GM13976 (cell line): ENCODE measurements at places on chromosomes 4 and X.

- DNase-seq, result no peak
These were observed 40.0 kb downstream of the TXK start for GRCh38 chr4:48093991-48094416.

DNA sequence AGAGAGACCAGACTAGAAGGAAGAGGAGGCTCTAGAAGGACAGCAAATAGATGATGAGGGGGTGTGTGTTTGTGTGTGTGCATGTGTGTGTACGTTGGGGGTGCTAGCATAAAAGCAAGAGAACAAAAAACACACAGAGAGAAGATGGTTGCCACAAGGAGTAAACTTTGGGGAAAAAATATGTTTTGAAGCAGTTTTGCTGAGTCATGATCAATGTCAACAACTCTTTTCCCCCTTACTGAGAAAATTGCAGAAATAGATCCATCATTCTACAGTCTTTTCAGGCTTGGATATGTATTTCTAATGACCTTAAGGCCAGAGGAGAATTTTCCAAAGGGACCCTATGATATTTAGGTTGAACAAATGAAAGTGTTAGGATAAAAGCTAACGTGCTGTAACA lies 89.0 kb upstream of the NHS start:
- no peak for DNase-seq

DNA sequence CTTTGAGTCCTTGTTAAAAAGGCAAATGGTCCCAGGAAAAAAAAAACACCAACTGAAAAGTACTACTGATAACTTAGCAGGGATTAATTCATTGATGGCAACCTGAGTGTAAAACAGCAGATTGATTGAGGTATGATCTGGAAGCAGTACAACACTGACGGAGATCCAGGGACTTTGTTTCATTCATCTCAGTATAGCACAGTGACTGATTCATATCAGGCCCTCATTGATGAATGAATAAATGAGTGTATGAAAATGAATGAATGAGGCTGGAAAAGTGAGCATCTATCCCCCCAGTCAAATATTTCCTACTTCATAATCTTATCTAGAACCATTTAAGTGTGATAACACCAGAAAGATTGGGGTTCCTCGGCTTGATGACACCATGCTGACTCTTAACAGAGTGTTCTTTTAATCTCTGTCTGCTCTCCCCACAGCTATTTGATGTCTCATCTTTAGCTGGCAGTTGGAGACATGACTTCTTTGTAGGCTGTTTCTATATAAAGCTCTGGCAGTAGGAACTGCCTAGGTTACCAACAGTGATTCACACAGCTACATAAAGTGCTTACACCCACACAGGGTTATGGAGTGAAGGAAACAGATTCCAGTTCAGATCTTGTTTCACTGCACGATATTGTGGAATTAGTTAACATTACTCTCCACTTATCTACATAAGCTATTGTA lies 18.6 kb upstream of the RNF128 start:
- no peak for DNase-seq

- no peak for DNase-seq
These were observed 364.8 kb downstream of the PDGFC start for GRCh38 chr4:156606554-156607477.

GRCh38 chr4:126338548-126338947 lies 1023.8 kb downstream of the FAT4 start:
- no peak for DNase-seq

- no peak for DNase-seq
These were observed 56.4 kb upstream of the SCML1 start for GRCh38 chrX:17680732-17681413.

GRCh38 chrX:37986893-37987292 lies 19.5 kb upstream of the SYTL5 start:
- no peak for DNase-seq

DNA sequence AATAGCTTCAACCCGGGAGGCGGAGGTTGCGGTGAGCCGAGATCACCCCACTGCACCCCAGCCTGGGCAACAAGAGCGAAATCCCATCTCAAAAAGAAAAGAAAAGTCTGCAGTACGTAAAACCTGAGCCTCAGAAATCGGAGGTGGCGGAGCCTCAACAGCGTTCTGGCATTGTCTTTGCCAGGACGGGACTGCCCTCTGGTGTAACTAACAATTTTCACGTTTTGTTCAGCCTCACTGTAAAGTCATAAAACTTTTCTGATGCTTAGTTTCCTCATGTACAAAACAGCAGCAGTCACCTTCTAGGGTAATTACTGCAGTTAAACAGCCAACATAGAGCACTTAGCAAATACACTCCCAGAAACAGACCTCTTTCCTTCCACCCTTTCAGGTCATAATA lies 121.7 kb downstream of the RBM47 start:
- no peak for DNase-seq

- no peak for DNase-seq
These were observed 3.7 kb downstream of the NDST3 start for GRCh38 chr4:118037955-118038354.

- DNase-seq, result no peak
These were observed 357.6 kb upstream of the CPEB2 start for GRCh38 chr4:14644580-14645282.

- no peak for DNase-seq
These were observed 121.4 kb downstream of the RNF150 start for GRCh38 chr4:141011901-141012315.

- DNase-seq, result no peak
These were observed 423.9 kb downstream of the FAM133A start for GRCh38 chrX:94097868-94098267.

DNA sequence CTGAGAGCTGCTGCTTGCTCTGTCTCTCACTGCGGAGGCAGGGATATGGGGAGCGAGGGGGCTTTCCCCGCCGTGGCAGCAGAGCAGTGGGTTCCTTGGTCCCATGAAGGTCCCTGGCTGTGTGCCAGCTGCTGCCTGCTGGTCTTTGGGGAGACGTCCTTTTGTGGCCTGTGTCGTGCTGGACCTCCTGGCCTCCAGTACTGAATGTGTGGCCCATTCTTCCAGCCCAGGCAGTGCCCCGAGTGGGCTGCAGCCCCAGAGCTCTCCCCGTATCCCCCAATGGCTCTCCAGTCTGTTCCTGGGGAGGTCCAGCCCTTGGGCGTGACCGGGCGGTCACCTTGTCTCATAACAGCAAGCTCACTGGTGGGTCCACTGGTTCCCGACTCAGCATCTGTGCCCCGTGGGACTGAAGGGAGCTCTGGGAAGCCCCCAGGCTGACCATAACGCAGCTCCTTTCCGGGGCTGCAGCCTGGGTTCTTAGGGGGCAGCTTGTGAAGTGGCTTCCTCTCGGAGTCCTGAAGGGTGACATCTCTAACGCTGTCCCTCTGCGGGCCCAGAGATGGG lies 115.6 kb downstream of the SMIM20 start:
- no peak for DNase-seq

- DNase-seq, result no peak
These were observed 21.9 kb downstream of the RASL11B start for GRCh38 chr4:52883707-52884669.

GRCh38 chr4:173370130-173370476 lies 651 bp upstream of the SAP30 start:
- peak; percentile 50 for DNase-seq

DNA sequence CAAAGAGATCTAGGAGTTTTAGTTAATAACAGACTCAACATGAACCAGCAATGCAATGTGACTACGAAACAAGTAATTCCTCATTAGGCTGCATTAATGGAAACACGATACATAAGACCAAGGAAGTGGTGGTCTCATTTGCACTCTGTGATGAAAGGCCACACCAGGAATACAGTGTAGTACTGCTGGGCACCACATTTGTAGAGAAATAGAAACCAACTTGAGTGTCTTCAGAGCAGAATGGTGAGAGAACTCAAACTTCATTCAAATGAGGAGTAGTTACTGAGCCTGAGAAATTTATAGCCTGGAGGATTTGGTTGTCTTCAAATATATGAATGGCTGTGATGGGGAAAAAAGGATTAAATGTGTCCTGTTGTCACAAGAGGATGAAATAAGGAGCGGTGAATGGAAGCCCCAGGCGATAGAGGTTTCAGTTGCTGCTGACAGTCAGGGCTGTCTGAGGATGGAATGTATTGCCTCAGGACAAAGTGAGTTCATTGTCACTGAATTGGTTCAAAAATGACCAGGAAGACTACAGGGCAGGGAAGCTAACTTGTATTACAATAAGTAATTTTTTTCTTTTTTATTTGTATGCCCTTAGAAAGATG lies 50.9 kb downstream of the NFKB1 start:
- DNase-seq, result no peak

DNA sequence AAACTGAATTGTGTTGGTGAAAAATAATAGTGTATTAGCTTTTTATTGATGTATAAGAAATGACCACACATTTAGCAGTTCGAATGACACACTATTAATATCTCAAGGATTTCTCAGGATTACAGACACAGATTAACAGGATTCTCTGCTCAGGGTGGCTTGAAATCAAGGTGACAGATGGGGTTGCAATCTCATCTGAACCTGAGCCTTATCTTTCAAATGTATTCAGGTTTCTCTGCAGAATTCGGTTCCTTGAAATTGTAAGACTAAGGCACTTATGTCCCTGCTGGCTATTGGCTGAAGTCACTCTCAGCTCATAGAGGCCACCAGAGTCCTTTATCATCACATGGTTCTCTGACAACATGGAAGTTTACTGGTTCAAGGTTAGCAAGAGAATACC lies 1780.1 kb downstream of the ARAP2 start:
- DNase-seq, result no peak

GRCh38 chr4:172957216-172957615 lies 211.4 kb upstream of the GALNT7 start:
- DNase-seq, result no peak

DNA sequence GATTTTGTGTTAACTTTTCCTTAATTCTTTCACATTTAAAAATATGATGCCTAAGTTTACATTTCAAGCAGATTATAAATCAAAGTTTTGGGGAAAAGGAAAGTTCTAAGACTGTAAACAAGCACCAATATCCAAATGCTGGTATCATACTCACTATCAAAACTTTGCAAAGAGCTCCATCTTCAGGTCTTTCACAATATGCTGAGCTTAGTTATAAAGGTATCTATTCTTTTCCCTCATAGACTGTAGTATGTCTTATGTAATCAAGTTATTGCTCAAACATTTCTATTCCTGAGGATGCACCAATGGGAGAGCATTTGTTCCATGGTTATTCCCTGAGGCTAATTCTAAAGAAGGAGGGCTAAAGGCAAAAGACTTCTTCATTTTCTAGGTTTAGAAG lies 207.9 kb upstream of the FAM241A start:
- DNase-seq, result peak; percentile 17

GRCh38 chr4:122167369-122167768 lies 15.2 kb downstream of the BLTP1 start:
- DNase-seq, result no peak

- DNase-seq, result no peak
These were observed 222.7 kb upstream of the HAND2 start for GRCh38 chr4:173752610-173753230.

- DNase-seq, result peak; percentile 65
These were observed 7.4 kb downstream of the HNRNPH2 start for GRCh38 chrX:101415180-101416145.

GRCh38 chrX:154354013-154354412 lies 20.4 kb downstream of the FLNA start:
- no peak for DNase-seq

- DNase-seq, result peak; percentile 54
These were observed 30.9 kb upstream of the HSD17B13 start for GRCh38 chr4:87353592-87353991.

GRCh38 chr4:65450899-65451298 lies 219.4 kb downstream of the EPHA5 start:
- DNase-seq, result no peak

DNA sequence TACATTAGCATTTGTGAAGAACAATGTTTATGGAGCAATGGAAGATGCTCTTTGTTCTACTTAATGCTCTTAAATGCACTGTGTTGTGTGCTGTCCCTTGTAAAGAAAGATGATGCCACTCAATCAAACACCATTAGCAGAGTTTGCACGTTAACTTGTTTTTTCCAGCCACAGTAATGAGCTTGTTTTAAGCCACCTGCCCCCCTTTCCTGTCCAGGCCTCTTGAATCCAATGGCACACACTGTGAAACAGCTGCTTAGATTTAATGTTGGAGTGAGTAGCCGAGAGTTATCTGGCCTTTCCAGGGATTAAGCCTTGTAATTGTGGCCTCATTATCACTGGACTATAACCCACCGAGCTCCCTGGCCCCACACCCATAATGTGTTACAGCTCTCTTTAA lies 86.0 kb downstream of the PAK3 start:
- no peak for DNase-seq

DNA sequence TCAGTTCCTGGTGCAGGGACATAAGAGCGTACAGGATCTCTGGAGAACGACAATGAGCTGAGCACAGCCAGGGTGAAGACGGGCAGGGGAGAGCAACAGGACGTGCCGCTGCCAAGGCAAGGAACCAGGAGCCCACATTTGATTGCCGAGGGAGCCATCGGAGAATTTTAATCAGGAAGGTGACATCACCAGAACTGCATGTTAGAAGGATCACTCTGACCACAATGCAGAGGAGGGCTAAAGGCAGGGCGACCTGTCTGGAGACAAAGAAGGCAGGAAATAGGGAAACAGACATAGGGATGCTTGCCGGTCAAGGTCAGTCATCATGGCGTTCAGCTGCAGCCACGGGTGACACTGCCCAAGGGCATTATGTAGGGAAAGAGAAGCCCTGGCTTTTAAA lies 81.4 kb downstream of the RBM47 start:
- no peak for DNase-seq

GRCh38 chr4:108159845-108160244 lies 8.9 kb downstream of the LEF1 start:
- no peak for DNase-seq

- peak; percentile 6 for DNase-seq
These were observed 185.0 kb upstream of the FAM241A start for GRCh38 chr4:111960241-111960667.

- no peak for DNase-seq
These were observed 5.0 kb downstream of the HPSE start for GRCh38 chr4:83329521-83330110.

DNA sequence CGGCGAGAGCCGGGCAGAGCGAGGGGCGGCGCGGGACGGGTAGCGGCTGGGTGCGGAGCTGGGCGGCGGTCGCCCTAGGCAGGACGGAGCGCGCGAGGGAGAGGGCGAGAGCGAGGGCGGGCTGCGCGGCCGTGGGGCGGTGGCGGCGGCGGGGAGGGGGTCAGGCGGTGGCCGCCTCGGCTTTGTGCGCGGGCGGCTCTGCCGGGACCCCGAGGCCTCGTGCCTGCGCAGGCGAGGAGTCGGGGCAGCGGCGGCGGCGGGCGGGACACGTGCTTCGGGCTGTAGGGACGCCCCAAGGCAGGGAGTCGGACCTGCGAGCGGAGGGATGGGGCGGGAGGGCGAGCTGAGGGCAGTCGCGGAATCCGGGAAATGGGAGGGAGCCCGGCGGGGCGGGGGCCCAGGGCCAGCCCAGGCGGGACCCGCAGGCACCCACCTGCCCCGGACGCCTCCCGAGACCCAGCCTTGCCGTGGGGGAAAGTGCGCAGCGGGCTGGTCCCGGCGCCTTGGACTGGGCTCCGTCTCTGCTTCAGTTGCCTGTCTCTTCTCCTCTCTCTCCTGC lies 465 bp downstream of the BMPR1B start:
- peak; percentile 22 for DNase-seq
